ENCODE measurements at places on chromosomes 7 and 10.

- peak; percentile 27 for DNase-seq
Measured at GRCh38 chr7:25894002-25894901, 257.7 kb upstream of the NFE2L3 start.

GRCh38 chr7:104946338-104946737 is 67.7 kb upstream of the KMT2E start:
- DNase-seq, result peak; percentile 36

- no peak for DNase-seq
Measured at GRCh38 chr7:42573881-42574672, 337.1 kb upstream of the GLI3 start.

GRCh38 chr7:24608504-24608903 is 35.3 kb downstream of the PALS2 start:
- DNase-seq, result no peak

DNA sequence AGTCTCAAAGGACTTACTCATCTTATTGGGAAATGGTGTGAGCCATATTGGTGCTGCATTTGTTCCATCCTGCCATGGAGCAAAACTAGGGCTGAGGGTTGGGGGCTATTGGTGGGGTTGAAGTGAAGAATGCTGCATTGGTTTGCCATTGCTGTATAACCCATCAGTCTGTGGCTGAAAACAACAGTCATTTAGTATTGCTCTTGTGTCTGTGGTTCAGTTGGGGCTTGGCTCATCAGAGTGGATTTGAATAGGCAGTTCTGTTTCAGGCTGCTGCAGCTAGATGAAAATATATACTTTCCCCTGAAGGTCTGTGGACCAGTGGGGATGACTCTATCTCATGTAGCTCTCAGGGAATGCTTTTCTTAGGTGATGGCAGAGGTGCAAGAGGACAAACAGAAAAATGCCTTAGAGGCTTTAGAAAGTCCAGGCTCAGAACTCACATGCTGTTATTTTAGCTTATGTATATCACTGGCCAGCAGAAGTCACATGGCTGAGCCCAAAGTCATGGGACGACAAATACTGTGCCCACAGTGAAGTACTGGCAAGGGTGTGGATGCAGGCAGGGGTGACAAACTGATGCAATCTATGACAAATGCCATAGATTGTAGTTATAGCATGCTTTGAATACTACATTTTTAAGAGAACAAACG is 15.2 kb upstream of the EXOC6 start:
- no peak for DNase-seq

Data from ELR (cell line).